ENCODE measurements at places on chromosomes 11 and 22.

DNA sequence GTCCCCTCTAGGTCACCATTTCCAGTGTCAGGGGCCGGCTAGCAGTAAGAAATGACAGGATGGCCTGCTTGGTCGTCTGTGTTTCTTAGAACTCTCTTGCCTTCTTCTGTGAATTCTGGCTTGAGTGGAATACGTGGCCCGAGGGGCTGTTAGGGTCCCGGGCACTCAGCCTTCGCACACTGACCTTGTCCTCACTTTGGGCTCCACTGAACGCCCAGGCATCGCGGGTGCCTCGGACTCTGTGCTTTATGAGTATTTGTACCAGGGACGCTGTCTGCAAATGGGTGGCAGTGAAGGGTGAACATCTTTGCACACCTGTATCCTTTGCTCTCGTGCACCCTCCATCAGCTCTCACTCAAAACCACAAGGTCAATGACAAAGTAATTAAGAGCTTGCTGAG is 123.4 kb upstream of the ANO1 start:
- no peak for DNase-seq

DNA sequence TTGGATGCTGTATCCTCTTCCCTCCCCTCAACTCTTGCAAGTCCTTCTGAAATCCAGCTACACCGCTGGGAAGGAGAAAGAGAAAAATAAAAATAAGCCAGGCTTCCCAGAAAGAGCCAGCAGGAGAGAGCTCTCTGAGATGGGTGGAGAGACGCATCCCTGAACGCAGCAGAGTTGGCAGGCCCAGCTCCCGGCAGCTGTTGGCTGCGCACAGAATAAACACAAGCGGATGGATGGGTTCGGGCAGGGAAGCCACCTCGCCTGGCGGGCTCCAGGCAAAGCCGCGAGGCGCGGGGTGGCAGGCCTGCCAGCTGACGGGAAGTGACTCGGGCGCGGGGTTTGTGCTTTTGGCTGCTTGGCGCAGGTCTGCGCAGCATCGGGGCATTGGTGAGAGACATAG is 537.7 kb downstream of the MIAT start:
- no peak for DNase-seq

DNA sequence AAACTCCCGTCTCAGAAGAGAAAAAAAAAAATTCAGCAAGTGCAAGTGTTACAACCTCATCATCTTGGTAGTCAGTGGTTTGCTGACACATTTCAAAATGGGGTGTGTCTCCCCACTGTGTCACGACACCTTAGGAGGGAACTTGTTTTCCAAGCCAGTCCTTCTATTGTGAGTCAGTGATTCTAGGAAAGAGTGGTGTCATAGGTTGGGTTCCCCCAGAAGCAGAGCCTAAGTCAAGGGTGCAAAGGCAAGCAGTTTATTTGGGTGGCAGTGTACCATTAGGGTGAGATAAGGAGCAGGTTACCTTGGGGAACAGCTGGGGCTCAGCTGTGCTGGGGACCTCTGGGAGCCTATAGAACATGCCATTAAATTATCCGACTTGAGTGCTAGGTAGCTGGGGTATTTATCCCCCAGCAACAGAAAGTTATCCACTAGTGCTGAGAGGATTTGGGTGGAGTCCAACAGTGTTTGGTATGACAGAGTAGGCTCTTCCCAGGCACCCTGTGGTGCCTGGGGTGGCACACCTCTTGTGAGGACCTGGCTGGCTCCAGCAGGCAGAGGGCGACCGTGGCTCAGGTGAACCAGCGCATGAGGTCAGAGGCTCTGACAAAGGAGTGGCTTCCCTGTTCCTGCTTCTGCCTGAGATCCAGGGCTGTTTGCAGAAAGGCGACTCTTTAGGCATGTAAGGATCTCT is 41.7 kb downstream of the KIAA1671 start:
- DNase-seq, result no peak

DNA sequence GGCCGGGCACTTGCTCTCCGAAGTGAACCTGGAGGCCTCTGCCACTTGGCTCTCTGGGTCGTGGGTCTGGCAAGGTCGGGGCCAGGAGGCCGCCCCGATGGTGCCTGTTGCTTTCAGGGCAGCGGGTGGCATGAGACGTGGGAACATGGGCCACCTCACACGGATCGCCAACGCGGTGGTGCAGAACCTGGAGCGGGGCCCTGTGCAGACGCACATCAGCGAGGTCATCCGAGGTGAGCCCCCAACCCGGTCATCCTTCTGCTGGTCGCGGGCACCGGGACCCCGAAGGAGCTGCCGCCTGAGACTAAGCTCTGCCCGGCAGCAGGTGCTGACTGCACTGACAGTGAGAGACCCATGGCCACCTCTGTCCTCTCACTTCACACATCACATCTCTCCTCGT is 40.0 kb downstream of the SBF1 start:
- no peak for DNase-seq

DNA sequence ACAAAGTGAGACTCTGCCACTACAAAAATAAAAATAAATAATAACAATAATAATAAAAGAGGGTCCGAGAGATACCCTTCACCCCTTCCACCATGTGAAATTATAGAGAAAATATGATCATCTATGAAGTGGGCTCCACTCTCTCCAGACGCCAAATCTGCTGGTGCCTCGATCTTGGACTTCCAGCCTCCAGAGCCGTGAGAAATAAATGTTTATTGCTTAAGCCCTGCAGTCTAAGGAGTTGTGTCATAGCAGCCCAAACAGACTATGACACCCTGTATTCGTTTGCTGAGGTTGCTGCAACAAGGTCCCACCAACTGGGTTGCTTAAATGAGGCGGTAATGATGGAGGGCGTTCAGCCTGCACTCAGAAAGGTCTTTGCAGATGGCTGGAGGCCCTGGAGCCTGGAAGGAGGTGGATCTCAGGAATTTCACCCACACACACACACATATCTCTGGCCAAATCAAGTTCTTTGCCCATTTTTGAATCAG is 7.6 kb upstream of the SEPTIN5 start:
- no peak for DNase-seq

- DNase-seq, result no peak
Measured at GRCh38 chr22:28670756-28671155, 8.9 kb downstream of the TTC28 start.

- no peak for DNase-seq
Measured at GRCh38 chr11:76677458-76677765, 6.9 kb upstream of the LRRC32 start.

All from stimulated activated CD8-positive, alpha-beta memory T cell treated with anti-CD3 and anti-CD28 coated beads, Interleukin-2, amount 100 ng/mL, for 1 hour (primary cell).